ENCODE measurements at places on chromosomes 16 and 17.

DNA sequence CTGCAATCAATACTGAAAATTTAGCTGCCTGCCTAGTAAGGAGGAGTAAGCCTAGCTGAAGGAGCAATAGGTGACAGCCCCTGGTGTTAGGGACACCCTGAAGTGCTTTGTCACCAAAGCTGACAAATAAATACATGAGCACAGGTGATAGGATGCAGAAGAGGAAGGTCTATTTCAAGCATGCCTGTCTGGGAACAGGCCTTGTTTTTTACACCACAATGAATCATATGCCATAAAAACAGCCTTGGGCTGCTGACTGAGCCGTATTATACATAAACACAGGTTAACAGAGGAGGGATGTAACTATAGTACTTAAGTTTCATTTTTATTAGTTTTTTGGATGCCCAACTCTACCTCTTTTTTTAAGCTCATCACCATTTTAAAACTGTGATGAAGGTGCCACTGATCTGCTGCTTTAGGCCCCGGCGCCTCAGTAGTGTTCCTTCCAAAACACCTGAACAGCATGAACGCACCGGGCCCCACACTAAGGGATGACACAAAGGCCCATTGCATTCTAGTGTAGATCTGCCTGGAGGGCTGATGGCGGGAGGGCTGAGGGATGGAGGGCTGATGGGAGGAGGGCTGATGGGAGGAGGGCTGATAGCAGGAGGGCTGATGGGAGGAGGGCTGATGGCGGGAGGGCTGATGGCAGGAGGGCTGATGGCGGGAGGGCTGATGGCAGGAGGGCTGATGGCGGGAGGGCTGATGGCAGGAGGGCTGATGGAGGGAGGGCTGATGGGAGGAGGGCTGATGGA lies 150.3 kb downstream of the AATF start:
- DNase-seq = no peak

DNA sequence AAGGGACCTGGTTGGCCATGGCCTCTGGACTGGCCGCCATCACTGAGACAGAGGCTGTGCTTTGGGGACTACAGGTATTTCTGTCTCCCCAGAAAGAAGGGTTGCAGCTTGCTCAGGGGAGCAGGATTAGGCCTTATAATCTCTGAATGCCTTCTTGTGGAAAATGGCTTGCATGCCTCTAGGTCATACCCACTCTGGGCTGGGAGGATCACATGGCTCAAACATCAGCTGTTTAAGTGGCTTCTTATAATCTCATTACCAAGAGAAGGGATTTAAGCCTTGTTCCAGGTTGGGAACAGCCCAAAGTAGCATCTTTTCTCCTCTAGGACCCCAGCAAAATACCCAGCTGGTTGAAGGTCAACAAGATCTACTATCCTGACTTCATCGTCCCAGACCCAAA lies 19.1 kb downstream of the LIG3 start:
- DNase-seq = no peak

- DNase-seq = no peak
These were observed 3.6 kb downstream of the USP31 start for GRCh38 chr16:23145608-23146007.

GRCh38 chr17:78908426-78908825 lies 5.4 kb upstream of the CEP295NL start:
- no peak for DNase-seq

DNA sequence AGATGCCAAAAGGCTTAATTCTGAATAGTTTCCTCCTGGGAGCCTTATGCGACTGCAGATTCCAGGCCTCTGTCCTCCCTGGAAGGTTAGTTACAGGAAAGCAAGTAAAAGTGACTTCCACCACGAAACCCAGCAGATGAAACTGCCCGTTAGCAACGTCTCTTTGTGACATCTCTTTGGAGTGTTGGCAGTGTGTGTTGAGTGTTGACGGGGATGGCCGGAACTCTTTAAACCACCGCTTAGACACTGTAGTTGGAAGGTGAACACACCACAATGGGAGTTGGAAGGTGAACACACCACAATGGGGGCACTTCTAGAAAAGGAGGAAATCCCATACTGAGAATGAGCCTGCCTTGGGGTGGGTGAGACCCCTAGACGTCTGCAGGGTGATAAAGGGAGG lies 858 bp downstream of the SKAP1 start:
- DNase-seq = no peak

GRCh38 chr16:24700549-24701392 lies 28.7 kb upstream of the TNRC6A start:
- DNase-seq = no peak

- DNase-seq = no peak
These were observed 39.1 kb downstream of the PGS1 start for GRCh38 chr17:78417531-78417909.

DNA sequence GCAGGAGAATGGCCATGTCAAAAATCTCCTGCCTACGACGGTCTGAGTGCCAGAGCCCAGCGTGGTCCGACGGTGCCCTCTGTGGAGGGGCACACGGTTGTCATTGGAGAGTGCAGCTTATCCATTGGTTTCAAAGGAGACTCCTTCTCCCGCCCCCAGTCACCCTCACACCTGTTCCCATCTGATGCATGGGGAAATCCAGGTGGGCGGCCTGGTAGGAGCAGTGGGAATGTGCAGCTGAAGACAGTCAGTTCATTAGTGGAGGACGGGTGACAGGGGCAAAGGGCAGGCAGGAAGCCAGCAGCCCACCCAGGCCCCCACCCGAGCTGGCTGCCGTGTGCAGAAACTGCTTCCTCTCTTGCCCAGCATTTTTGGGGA lies 162.3 kb downstream of the IRF8 start:
- no peak for DNase-seq

DNA sequence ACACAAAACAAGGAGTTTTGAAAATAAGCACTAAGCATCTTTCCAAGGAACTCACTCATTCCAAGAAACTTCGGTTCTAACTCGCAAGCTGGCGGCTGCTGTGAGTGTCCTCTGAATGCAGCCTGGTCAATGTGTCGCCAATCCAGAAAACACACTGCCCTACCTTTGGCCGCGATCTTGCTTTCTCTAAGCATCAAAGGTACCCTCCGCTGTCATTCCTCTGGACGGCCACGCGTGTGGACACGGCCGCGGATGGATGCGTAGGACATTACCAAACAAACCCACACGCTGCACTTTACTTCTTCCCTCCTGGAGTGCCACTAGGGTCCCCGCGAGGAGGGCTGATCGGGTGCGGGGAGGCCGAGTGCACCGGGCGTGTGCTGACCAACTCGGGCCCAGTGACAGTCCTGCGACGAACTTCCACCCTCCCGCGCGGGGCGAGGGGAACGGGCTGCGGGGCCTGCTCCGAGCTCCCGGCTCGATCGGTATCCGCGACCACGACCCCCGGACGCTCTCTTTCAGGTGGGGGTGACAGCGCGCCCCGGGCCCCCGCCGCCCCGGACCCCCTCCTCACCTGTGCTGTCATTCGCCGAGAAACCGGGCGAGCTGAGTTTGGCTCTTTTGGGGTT lies 1.1 kb downstream of the CREBBP start:
- no peak for DNase-seq

GRCh38 chr17:68197091-68197996 lies 50.5 kb upstream of the AMZ2 start:
- peak; percentile 43 for DNase-seq

DNA sequence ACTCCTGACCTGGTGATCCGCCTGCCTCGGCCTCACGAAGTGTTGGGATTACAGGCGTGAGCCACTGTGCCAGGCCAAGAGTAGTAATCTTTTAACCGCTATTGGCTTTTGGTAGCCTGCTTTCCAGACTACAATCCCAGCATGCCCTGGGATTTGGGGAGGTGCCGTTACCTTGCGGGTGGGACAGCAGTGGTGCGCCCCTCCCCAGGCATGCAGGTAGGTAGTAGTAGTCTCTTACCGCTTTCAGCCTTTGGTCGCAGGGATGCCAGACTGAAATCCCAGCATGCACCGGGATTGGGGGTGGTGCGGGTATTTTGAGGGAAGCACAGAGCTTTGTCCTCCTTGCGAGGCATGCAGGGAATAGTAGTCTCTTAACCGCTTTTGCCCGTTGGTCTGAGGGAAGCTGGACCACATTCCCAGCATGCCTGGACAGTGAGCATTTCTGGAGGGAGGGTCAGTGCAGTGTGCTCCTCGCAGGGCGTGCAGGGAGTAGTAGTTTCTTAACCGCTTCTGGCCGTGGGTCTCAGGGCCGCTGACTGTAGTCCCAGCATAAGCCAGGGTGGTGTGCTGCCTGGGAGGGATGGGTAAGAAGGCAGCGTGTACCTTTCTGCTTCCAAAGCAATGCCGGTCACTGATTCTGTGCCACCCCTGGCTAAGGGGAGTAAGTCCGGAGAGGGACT lies 1686.8 kb downstream of the TP53TG3F start:
- DNase-seq = no peak

DNA sequence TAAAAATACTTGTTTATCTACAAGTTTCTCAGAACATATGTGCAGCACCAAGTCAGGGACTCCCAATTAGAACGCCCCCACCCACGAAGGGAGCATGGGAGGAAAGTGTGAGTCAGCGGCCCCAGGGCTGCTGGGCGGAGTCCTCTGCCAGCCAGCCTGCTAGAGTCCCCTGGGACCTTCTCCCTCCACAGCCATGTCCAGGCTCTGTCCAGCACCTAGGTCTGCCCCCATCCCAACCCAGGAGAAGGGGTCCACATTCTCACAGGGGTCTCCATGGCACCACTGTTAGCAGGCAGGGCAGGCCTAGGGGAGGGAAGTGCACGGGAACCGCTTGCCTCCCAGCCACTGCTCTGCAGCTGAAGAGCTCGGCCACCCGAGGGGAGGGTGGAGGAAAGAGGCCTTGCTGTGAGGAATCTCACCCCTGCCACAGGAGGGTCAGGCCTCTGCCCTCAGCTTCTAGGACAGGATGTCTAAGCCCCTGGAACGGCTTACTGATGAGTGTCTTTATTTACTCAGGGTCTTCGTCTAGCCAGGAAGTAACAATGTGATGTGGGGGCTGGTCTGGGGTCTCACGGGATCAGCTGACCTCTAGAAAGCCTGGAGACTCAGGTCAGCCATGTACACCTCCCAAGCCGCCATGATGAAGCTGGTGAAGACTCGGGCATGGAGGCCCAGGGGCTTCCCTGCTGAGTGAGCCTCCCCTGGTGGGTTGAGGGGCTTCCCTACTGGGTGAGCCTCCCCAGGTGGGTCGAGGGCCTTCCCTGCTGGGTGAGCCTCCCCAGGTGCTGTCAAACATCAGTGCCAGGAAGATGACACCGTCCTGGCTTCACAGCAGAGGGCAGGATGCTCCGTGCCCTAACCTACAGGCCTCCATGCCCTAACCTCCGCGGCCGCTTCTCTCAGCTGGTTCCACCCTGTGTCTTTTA lies 190.3 kb downstream of the RBFOX3 start:
- DNase-seq = no peak

GRCh38 chr16:16021646-16021987 lies 72.2 kb downstream of the ABCC1 start:
- no peak for DNase-seq

DNA sequence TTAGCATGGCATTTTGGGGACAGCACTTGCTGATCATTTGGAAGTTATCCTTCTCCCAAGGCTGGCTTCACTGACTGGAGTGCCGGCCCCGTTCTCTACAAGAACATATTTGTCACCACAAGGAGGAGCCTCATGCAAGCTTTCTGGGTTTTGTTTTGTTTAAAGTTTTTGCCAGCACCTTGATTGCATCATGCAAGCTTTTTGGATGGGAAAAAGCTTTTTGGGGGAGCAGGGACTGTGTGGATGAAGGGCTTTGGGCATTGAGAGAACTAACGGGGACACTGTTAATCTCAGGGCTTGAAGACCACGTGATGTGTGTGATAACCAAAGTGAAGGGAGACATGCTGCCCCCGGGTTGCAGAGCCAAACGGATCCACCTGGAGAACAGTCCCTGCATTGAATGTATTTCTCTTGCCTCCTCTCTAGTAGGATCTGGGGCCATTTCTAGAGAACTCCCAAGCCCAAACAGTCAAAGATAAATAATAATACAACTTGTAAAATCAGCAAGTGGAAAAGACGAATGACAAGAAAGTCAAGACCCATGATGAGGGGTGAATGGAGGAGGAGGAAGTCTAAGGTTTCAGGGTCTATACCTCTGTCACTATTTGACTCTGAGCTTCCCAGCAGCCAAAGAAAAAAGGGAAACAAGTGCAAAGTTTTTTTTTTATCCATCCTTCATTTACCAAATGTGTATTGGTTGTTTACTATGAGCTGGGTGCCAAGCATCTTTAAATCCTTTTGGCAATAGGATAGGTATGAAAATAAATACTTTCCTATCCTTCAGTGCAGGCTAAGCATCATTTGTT lies 17.2 kb downstream of the TMEM114 start:
- no peak for DNase-seq

- DNase-seq = no peak
These were observed 8.2 kb downstream of the PDE6G start for GRCh38 chr17:81648013-81648706.

DNA sequence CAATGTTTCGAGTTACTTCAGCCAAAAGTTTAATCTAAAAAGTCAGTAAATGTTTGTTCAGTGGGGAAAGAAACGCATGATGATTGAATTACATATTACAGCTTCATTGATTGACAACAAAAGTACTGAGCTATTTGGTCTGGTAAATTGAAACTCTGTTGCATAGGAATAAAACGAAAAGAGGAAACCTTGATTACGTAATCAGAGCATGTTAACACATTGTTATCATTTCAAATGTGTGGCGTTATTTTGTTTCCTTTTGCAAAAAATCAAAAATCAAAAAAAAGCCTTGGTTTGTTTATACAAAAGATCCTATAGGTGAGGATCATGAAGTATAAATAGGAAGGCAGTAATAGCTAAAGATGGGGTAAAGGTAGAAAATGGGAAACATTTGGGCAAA lies 19.5 kb upstream of the CA10 start:
- no peak for DNase-seq

DNA sequence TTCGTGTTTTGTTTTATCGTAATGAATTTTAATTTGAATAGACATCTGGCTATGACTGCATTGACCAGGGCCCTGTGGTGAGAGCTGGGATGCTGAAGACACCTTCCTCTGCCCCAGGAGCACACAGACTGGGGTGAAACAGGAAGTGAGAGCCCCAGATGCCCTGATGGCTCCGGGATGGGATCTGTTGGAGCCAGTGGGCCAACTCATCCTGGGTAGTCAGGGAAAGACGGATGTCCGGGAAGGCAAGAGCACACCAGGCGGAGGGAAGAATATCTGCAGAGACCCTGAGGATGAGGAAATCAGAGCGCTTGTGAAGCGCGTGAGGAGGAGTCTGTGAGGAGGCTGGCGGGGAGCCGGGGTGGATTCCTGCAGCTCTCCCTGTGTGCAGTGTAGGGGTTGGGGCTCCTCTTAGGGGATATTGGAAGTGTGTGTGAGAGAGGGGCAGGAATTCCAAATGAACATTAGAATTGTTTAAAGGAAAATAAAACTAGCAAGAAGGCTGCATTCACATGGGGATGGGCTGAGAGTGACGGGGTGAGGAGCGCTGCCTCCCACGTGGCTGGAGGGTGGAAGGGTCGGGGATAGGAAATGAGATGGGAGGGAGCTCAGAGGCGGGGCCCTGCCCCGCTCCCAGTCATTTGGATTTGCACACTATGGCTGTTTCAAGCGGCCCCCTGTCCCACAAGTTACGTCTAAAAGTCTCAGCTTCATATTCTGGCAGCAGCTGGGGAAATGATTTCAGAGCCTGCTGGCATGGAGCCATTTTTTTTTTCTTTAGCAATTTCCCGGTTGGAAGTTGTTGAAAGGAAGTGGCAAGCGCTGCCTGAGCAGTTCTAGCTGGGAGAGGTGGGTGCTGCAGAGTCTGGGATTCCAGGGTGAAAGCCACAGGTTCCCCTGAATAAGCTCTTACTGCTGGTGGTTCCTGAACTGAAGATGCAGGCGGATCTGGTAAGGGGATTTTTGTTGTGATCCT lies 71.2 kb upstream of the LGALS9 start:
- no peak for DNase-seq

- no peak for DNase-seq
These were observed 34.8 kb upstream of the ACSM2B start for GRCh38 chr16:20610892-20611349.

All from germinal center (tissue), 1 donor.